T-helper 9 cell (primary cell): ENCODE measurements at places on chromosomes 3 and 15.

- DNase-seq = no peak
These were observed 25.9 kb downstream of the AGTR1 start for GRCh38 chr3:148723631-148724030.

DNA sequence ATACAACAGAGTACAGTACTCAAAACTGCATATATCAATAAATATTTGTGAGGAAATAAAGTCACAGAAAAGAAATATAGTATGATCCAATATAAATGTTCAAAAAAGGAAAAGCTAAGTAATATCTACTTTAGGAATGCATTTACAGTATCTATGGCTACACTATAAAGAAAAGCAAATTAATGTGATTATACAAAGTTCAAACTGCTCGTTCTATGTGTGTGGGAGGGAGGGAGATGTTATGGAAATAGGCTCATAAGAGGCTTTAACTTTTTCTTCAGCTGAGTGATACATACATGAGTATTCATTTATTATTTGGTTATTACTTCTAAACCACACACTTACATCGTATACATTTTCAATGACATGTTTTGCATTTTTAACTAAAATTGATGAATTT lies 377.7 kb upstream of the AGTR1 start:
- no peak for DNase-seq

- DNase-seq = no peak
These were observed 38.2 kb downstream of the DPPA2 start for GRCh38 chr3:109278141-109278540.

DNA sequence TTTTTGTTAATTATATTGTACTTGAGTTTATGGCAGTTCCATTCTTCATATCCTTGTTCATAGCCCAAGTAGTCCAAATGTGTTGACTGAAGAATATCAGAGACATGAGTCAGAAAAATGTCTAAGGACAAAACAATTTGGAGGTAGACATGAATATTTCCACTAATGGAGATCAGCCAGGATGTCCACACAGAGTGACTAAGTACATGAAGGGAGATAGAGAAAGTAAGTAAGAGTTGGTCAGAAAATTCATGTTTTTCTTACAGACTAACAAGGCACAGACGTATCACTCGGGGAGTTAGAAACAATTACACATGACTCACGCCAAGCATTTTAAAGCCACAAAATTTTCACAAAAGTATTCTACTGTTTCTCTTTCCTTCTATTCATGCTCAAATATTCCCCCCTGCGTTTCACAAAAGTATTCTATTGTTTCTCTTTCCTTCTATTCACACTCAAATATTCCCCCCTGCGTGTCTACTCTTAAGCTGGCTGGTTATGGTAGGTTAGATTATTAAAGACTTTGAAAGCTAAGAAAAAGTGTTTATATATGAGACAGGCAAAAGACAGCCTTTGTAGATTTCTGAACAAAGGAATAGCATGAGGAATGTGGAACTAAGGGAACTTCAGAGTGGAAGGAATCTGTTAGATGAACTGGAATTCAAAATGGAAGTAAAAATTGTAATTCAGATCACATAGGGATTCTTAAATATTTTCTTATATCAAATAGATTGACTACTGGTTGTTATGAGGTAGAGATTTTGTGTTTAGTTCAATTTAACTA lies 648.7 kb upstream of the CCDC54 start:
- no peak for DNase-seq

GRCh38 chr3:171200750-171201088 lies 174.2 kb upstream of the SLC2A2 start:
- no peak for DNase-seq

DNA sequence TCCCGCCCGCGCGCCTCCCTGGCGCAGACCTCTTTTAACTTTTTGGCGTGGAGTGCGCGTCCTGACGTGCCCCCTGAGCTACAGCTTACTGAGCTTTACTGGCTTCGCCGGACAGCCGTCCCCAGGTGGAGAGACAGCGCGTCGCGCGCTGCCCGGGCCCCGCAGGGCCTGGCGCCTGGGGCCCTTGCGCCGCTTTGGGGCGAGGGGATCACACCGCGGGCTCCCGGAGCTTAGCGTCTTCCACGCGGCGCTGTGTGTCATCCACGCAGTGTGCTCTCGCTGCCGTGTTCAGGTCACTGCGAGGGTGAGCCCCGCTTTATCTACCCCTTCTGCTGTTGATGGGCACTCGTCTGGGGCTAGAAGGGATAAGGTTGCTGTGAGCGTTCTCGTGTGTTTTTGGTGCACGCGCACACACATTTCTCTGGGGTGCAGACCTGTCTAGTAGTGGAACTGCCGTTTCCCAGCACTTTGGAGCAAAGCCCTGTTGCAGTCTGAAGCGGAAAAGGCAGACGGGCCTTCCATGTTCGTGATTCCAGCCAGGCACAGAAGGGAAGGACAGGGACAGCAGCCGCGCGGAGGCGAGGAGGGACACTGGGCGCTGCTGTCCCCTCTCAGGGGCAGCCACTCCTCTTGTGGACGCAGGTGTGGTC lies 33.1 kb upstream of the ALDH1L1 start:
- DNase-seq = no peak

DNA sequence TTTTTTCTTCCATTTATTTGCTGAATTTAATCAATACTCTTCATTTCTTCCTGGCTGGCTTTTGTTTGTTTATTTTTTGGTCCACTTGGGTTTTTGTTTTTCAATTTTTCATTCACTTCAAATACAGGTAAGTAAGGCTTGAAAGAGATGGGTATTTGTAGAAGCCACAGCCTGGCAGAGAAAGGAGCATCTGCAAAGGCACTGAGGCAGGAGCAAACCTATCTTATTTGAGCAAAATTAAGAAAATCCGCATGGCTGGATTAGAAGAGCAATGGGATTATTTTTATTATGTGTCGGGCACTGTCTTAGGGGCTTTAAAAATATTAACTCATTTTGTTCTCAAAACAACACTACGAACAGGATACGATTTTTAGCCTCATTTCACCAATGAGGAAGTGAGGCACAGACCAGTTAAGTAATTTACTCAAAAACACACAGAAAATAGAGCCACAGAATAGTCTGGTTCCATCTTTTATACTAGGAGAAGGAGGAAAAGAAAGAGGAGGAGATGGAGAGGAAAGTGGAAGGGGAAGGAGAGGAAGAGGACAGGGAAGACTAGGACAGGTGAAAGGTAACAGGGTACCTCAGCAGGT lies 35.1 kb upstream of the CCDC80 start:
- no peak for DNase-seq

DNA sequence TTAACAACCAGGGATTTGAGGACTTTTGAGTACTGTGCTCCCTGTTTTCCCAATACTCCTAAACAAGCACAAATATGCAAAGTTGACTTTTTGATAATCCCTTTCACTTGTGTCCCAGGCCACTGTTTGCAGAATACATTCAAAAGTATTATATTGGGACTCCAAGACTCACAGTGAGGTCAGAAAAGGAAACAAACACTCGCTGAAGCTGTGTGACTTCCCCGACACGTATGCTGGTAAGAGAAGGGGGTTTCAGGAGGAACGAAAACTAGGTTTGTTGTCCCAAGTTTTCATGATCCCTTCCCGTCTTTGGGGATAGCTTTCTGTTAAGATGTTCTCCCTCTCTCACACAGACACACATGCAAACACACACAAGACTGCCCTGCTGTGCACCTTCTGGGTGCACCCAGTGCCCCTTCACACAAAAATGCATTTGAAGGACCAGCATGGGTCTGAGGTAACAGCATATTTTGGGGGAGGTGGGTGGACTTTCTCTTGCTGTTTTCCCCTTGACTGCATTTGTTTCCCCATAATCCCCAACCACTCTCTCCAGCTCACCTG lies 225.2 kb upstream of the PRICKLE2 start:
- no peak for DNase-seq

GRCh38 chr3:173139420-173139819 lies 1.6 kb downstream of the SPATA16 start:
- DNase-seq = no peak

DNA sequence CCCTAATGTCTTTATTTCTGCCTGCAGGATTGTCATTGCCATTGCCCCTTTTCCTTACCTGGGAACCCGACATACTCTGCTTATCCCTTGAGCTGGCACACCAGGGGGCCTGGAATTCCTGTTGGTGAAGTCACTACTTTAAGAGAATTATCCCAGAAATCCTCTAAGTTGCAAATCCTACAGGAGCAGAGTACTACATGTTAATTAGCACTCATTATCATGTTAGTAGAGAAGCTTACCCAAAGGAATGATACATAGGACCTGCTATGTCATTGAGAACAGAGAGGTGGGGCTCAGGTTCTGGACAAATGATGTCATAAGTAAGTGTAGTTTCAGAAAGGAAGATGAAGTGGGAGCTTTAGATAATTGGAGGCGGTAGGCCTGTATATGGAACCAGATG lies 27.4 kb downstream of the SCG5 start:
- no peak for DNase-seq

DNA sequence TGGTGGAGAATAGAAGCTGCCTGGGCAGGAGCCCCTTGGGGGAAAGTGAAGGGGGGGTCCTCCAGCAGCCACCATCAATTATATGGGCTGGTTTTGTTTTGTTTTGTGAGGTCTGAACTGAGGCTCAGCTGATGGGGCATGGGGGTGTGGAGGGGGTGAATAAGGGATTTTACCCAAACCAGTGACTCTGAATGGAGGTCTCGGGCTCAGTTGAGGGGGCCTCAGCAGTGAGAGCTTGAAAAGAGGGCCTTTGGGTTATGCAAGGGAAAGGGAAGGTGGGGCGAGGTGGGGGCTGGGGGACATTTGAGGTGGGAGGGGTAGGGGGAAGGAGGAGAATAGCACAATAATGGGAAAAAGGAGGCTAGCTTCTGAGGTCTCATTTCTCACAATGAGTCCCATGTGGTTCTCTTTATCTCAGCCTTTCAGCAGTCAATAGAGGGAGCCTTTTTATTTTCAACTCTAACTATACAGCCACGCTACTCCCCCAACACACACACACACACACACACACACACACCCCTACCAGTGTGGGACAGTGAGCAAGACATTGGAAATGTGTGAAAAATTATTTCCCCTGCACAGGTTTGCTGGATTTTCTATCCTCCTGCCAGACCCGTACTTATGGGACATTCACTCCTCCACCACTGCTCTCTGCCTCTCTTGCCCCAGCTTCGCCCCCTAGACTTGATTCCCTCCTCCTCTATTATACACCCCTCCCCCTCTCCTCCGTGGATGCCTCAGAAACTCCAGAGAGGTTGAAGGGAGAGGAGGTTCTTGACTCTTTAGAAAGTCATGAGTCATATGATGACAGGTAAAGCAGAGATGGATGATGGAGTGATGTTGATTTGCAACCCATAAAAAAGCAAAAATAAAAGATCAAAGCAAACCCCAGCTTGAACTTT lies 96.0 kb downstream of the GTPBP8 start:
- no peak for DNase-seq

DNA sequence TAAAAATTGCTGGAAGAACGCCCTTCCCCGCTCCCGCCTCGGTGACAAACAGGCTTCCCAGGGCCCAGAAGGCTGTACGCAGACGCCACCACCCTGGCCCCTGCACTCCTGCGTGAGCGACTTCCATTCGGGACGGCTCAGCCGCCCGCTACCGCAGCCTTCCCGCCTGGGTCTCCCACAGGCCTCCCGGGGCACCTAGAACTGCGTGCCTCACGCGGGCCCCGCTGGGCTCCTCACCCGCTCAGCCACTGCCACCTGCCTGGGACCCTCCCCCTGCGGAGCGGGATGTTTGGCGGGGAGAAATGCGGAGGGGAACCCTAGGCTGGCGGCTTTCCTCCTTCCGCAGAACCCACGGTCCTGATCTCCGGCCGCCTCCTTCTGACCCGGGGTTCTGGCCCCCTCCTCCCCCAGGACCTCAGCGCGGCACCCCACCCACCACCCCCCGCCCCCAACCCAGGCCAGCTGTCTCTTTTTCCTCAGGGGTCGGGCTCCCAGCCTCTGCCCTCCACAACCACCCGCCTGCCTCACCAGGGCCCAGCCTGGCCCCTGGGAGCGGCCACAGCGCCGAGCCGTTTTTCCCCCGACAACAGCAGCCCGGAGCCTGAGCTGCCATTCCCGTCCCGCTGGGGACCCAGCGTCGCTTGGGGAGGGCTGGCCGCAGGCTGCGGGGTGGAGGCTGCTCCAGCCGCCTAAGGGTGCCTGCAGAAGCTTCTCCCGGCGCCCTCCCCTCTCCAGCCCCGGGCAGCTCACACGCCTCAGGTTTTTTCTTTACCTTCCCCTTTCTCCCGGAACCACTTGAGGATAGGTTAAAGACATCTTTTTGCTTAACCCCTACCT lies 27.6 kb upstream of the RAB7A start:
- DNase-seq = peak; percentile 13

GRCh38 chr3:28067014-28067413 lies 174.4 kb upstream of the CMC1 start:
- no peak for DNase-seq

GRCh38 chr15:59166166-59166565 lies 40.5 kb upstream of the LDHAL6B start:
- no peak for DNase-seq

DNA sequence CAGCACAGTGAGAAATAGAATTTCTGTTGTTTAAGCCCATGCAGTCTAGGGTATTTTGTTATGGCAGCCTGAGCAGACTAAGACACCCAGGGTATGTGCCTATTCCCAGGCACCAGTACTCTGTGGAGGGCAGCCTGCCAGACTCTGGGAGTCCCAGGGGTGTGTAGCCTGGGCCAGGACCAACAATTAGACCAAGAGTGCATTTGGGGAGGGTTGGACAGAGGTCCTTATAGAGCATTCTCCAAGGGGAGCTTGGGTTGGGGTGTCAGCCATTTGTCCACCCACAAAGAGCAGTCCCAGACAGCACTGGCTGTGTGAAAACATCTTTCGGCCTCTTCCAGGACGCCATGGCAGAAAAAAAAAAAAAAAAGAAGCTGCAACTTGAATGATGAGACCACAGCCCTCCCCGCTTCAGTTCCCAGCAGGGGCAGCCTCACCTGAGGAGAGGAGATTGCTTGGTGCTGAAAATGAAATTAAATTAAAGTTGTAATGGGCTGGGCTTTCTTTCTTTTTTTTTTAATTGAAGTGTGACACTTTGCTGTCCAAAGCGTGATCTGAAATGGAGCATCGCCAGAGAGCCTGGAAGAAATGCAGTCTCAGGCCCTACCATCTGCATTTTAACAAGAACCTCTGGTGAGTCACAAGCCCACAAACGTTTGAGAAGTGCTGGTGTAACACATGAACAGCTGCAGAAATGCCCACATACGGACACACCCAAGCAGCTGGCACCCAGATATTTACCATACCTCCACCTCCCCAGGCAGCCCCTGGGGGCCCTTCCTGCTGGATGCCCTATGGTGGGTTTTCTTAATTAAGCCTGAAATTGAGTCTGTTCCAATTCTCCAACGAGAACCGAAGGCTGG lies 21.3 kb upstream of the CAV3 start:
- DNase-seq = no peak

DNA sequence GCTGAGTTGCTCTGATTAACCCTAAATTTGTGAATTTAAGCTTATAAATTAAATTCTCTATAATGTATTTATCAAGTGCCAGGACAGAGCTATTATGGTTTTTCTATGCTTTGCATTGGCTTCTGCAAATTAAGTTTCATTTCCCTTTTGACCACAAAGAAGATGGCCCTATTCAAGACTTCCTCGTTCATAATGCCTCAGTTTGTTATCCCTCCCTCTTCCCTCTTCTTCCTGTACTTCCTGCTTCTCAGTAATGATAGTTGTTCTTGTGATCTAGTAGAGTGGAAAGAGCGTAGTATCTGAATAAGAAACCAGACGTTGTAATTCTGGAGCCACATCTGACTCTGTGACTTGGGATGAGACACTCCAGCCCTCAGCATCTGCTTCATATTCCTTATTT lies 118.7 kb downstream of the CACNA1D start:
- DNase-seq = no peak
